ENCODE measurements at places on chromosomes 3 and 15.

GRCh38 chr3:134338201-134338512 is 36.1 kb downstream of the AMOTL2 start:
- DNase-seq: no peak

GRCh38 chr3:126266291-126266840 is 86.0 kb upstream of the ALDH1L1 start:
- no peak for DNase-seq

DNA sequence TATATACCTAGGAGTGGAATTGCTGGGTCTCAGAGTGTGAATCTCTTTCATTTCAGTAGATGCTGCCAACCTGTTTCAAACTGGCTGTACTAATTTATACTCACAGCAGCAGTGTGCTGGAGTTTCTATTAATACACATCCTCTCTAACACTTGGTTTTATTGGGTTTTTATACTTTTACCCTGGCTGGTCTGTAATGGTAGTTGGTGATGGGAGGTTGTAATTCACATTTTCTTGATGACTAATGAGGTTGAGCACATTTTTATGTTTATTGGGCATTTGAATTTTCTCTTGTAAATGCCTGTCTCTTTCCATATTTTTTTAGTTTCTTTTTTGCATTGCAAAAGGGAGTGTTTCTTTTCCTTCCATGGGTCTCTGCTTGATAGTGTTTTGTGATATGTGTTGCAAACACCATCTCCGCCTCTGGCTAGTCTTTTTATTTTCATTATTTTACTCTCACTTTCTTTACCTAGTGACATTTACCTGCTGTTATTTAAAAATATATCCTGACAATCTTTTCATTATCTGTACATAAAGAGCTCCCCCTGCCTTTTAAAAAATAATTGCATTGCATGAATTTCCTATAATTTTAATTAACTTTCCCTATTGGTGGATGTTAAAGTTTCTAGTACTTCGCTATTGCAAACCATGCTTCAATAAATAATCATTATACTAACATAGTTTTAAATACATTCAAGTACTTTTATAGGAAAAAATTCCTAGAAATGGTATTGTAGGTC is 49.0 kb upstream of the GCNT3 start:
- DNase-seq: no peak

- no peak for DNase-seq
Measured at GRCh38 chr3:196150481-196150880, 60.7 kb downstream of the ZDHHC19 start.

GRCh38 chr15:42890161-42890913 is 30.2 kb downstream of the TTBK2 start:
- DNase-seq: peak; percentile 72

DNA sequence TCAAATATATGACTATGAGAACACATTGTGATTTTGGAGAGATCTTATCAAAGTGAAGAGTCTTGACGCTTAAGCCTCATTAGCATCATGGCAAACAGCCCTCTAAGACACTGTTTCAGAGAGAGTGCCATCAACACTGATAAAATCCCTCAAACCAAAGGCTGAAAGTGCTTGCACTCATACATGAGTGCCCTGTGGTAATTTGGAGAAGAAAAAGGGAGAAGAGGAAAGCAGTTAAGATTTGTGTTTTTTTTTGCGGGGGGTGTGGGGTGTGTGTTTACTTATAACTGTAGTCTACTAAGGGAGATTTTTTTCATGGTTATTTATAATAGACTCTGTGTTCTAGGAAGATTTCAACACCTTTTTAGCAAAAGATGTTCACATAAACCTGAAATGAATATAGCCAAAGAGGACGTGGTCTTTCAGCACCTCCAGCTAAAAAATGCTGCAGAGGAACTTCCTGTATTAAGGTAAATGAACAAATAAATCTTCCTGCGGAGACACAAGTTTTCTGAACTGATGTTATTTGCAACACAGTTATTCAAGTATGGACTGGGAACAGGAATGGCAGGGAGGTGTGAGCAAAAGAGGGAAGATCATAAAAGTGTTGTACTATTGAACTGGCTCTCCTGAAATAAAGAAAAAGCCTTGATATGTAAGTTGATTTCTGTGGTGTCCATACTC is 81.9 kb upstream of the TGFBR2 start:
- DNase-seq: no peak

- peak; percentile 60 for DNase-seq
Measured at GRCh38 chr3:159266779-159267178, 464.9 kb downstream of the MFSD1 start.

DNA sequence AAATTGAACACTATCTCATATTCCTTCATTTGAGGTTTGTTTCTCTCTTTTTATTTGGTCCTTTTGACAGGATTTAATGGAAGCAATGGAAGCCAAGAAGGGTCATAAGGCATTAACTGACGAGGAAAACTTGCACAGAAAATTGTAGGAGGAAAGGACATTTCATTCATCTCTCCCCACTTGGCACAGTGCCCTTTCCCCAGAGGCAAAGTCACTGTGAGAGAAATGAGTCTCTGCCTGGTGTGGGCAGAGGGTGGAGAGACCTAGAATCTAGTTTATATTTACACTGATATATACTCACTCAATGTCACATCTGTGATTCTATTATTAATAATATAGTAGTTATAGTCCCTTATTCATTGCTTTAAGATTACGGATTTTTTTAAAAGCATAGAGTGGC is 324.6 kb upstream of the IL12A start:
- DNase-seq: no peak

DNA sequence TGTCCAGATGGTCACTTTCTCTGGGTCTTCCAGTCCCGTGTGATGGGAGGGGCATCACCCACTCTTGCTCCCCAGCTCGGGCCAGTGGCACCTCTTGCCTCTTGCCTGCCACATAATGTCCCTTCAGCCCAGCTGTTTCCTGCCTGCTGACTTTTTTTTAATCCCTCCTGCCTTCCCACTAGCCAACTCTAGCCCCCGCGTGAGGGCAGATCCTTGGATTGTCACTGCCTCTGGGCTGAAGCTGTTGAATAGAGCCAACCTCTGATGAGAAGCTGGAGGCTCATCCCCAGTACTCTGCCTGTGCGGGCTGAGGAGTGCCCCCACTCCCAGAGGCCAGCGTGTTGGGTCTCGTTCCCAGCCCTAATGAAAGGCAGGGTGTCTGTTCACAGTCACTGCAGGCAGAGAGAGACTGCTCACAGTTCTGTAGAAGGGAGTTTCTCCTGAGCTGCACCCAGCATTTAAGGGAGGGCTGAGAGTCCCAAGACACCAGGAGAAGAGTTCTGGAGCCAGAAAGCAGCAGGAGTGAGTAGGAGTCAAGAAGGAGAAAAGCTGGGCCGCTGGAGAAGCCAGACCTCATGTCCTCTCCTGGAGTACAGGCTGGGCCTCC is 30.1 kb upstream of the TIMP4 start:
- no peak for DNase-seq

DNA sequence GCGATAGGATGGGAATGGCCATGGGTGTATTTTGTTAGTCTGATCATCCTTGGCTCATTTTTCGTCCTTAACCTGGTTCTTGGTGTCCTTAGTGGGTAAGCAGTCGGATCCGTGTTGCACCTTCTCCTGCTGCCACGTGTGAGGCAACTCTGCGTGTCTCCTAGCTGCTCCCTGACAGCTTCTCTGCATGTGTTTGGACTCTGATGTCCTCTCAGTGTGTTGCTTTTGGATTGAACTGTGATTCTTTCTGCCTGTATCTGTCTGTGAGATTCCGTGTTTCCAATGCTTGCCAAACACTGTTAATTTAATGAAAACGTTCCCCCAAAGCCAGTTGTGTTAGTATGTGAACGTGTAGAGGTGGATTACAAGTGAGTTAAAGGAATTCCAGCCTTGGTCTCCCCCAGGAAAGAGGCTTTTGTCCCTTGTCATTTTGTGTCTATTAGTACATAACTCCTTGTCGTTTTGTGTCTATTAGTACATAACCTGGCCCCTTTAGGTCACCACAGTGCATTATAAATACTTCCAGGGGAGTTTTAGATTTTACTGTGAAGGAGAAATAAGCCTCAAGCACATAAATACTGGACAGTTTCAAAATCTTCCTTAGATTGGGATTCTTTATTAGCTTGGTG is 172.4 kb downstream of the CHDH start:
- no peak for DNase-seq

GRCh38 chr3:15420871-15421270 is 6.5 kb downstream of the METTL6 start:
- DNase-seq: peak; percentile 47

GRCh38 chr15:80456517-80457492 is 52.6 kb downstream of the ARNT2 start:
- peak; percentile 65 for DNase-seq

All from LHCN-M2 (cell line).